ENCODE measurements at places on chromosomes 11 and 22.

DNA sequence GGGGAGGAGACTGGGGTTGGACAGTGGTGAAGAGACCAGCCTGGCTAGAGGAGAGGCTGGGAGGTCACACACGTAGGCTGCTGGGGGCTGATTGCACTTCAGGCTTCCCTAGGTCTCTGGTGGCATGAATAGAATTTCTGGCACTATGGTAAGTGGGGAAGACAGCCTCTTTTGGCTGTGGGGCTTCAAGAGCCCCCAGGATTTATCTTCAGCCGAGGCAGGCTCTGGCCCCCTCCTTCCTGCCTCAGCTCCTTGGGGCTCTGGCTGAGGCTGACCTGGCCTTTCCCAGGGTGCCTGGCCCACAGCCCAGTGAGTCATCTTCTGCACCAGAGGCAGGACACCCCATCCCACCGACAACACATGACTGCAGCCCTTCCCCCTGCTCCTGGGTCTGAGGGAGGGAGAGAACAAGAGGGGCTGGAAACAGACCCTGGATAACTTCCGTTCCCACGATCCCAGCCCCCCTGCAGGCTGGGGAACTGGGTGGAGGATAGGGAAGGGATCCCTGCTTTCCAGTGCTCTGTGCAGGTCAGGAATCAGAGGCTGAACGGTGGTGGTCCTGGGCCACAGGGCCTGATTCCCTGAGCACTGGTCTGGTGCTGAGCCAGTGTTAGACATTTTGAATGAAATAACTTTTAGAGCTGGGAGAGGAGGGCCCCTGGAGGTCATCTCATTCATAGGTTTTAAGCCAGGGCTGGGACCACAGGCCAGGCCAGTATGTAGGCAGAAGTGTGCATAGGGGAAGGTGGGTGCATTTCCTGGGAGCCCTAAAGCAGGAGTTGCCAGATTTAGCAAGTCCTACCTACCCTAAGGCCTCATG is 26.5 kb downstream of the ARHGEF17 start:
- DNase-seq: no peak

DNA sequence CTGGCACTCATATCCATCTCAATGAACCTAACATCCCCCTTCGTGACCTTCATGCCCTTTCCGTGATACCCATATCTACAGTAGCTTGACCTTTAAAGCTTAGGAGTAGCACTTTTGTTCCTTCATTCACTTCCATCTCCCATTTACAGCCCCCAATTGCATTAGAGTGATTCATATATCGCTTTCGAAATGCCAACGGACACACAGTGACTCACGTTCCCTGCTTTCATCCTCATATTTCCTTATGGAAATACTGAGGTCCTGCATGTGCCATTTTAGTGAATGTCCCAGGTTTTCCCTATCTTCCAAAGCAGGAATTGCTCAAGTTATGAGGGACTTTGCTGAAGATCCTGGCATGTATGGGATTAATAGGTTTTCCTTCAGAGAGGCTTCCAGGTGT is 44.3 kb upstream of the CEP126 start:
- no peak for DNase-seq

GRCh38 chr11:95341221-95341620 is 110.2 kb upstream of the SESN3 start:
- no peak for DNase-seq

DNA sequence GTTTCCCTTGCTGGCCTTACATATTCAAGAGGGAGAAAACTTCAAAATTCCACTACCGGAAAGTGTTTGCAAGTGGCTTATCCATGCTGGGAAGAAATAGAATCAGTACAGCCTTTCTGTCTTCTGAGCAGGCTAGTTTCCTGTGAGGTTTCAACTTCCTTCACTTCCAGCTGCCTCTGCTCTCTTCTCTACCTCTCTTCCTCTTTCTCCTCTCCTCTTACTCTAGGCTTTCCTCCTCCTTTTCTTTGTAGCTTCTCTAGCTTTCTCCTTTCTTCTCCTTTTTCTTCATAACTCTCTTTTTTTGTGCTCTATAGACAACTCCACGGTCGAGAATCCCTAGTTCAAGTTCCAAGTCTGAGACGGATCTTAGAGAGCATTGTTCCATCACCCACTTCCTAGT is 421.8 kb downstream of the ETS1 start:
- no peak for DNase-seq

- DNase-seq: no peak
These were observed 93.4 kb downstream of the CEP164 start for GRCh38 chr11:117421041-117421440.

- DNase-seq: no peak
These were observed 6.9 kb downstream of the ARVCF start for GRCh38 chr22:20009582-20010306.

DNA sequence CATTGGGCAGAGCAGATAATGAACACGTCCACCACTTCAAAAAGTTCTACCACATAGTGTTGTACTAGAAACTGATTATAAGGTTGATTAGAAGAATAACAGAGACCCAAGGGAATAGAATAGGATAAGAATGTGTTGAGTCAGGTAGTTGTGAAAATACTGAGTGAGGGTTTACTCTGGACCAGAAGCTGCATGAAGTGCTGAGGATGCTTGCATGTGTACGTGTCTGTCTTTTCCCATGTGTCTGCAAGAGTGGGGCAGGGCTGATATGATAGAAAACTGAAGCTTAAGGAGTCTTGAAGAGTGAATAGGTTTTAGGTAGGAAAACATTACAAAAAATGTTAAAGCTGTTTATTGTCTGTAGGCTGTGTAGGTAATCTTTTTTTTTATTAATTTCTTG is 20.6 kb downstream of the TRPC6 start:
- no peak for DNase-seq

DNA sequence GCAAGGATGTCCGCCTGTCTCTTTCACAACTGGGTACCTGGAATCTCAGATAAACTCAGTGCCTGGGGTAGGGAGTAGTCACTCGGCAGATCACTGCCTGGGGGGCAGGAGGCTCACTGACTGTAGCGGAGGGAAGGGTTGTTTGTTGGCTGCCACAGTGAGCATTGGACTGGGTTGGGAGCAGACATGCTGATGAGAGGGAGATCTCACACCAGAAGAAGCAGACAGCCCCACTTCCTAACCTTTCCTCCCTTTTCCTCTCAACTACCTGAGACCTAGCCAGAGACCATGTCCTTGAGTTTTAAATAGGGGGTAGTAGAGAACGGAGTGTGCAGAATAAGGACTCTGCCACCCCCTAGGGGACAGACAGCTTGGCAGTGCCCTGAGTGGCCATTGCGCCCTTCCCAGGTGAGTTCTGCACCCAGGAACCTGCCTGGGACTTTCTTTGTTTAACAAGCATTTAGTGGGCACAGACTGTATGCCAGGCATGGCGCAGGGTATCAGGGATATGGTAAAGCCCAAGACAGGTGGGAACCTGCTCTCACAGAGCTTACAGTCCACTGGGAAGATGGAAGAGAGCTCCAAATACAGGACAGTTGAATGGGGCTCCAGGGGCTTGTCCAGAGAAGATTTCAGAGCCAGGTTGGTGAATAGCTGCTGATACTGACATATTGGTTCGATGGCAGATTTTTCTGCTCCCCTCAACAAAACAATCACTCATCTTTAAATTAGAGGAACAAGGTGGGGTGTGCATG is 115.7 kb upstream of the NNMT start:
- no peak for DNase-seq

- DNase-seq: no peak
These were observed 126.6 kb upstream of the FIBIN start for GRCh38 chr11:26867286-26867685.

DNA sequence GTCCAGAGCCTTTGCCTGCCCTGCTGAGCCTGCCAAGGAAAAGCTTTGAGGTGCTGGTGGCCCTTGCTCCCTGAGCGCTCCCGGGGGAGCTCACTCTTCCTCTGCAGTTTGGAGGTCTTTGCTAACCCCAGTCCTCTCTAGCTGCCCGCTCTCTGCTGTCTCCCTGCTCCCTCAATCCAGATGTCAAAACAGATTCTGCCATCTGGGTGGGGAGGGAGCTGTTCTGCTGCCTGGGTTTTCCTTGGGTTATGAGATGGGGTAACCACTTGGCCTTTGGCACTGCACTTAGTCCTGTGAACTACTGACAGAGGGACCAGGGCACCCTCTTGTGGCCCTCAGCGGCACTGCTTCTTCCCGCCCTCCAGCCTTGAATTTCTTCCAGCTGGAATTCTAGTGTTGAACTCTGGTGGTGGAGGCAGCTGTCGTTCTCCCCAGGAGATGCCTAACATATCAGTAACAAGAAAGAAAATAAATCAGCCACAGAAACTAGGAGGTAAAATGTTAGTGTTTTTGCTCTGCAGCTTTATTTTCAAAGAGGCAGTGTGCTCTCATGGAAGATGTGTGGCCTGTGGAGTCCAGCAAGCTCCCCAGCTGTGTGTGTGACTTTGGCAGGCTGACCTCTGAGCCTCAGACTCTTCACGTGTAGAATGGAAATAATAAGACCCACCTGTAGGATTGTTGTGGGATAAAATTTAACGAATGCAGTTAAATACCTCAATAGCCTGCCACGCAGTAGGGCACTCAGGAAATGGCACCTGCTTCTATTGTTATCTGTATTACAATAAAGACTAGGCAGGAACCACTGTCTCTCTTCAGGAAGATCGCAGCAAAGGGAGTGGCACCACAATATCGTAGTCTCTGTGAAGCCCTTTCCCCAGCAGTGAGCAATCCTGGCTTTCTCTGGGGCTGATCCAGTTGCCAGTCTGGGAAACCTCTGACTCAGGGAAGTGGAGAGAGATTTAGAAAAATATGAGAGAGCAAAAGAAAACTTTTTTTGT is 23.4 kb downstream of the ARFGAP2 start:
- DNase-seq: peak; percentile 29

DNA sequence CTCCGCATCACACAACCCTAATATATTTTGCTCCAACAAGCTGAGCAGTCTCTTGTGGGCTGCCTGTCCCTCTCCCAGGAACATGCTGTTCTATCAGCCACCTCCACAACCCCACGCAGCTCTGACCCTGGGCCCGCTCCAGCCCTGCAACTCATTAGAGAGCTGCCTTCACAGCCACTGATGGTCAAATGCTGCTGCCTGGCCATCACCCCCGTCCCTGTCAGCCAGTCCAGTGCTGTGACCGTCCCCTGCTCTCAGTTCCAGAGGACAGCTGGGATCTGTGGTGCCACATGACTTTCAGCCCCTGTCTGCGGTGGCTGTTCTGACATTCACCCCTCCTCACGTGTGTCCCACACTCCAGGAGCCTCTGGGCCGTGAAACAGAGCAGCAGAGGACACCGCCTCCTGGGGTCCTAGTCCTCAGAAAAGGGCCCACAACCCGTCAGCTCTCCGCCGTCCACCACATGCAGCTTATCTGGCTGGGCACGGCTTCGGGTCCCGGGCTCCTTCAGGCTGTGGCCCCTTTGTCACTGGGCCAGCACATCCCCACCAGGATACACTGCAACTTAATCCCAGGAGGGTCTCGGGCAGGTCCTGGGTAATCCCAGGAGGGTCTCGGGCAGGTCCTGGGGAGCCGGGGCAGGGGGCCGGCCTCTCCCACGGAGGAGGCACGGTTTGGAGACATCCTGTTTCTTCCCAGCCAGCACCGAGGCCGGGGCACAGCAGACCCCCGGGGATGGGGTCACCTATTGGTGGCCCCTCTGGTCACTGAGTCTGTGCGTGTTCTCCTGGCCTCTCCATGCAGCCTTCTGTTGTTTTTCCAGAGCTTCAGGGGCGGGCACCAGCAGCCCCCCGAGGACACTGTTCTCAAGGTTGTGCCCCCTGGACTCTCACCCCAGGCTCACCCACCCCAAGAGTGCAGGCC is 15.1 kb downstream of the CRELD2 start:
- DNase-seq: no peak

GRCh38 chr11:96841792-96842191 is 452.0 kb downstream of the JRKL start:
- DNase-seq: no peak

GRCh38 chr22:26737262-26737661 is 79.9 kb downstream of the MIAT start:
- no peak for DNase-seq

DNA sequence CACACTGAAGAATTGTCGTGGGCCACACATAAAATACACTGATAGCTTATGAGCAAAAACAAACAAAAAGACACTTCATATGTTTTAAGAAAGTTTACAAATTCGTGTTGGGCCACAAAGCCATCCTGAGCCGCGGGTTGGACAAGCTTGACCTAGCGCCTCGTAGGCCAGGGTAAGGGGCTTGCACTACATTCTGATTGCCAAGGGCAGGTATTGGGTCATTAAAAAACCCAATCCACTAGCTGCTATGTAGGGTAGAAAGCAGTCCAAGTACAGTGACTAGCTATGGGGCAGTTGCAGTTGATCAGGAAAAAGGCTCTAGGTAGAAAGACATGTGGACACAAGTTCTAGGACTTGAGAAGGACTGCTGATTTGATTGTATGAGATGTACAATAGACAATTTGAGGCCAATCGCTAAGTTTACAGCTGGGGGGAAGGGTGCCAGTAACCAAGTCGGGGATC is 14.0 kb downstream of the KDELR3 start:
- DNase-seq: no peak

DNA sequence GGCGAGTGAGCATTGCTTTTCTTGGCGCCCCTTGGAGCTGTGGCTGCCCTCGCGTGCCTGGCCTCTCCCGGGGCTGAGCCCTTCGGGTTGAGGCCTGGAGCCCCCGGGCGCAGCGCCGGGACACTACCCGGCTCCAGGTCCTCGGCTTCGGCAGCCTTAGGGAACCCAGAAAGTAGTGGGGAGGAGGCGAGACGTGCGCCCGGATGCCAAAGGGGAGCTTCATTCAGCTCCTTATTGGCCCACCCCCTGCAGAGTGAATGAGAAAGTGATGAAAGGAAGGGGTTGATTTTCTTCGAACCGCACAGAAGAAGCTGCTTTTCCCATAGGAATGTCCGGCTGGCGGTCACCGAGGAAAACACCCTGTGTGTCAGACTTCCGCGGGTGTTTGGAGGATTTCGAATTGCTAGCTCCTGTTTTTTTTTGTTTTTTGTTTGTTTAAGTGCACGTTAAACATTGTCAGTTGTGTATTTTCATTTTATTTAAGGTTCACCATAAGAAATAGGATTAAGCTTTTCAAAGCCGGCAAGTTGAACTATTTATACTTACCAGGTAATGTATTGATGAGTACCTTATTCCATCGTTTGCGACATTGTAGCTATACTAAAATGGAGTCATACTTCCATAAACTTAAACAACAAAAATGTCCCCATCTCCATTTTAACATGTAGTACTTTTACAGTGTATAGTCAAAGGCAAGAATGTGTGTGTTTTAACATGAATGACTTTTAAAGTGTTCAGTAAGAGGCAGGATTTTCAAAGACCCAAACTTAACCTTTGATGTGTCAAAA is 841 bp upstream of the EIF4G2 start:
- peak; percentile 33 for DNase-seq

DNA sequence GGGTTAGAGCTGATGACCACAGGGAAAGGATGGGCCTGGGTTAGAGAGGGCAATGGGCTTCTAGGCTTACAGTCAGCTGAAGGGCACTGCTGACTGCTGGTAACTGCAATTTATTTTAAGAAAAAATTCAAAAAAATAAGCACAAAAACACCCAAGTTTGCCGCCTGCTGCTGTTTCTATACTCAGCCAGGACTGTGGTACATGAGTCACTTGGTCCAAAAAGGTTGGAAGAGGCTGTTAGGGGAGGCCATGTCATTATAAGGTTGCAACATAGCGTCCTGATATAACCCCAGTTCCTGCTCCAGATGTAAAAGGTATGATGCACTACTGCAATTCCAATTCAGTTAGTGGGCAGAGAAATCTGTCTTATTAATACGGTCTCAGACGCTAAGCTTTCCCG is 98.9 kb downstream of the ETS1 start:
- no peak for DNase-seq

Measured in activated naive CD4-positive, alpha-beta T cell (primary cell).